ENCODE measurements at places on chromosomes 3 and 15. TPM values are rescaled to one million over a fixed set of nuclear protein-coding genes. Genes with fewer than 3 reads are reported as not detected.

- H3K4me3 ChIP-seq: no peak overlapping the region
- no peak overlapping the region for H3K27ac ChIP-seq
Measured at GRCh38 chr3:127787071-127787490, 35.2 kb downstream of the MGLL start.

- no peak overlapping the region for H3K4me3 ChIP-seq
- H3K4me1 ChIP-seq: peaks cover 15% of the 10 kb centered on the region
- no peak overlapping the region for H3K27ac ChIP-seq
- no peaks in the 10 kb centered on the region for H3K36me3 ChIP-seq
- DNase-seq: no peak
Measured at GRCh38 chr3:183180110-183180783, 17.7 kb upstream of the LAMP3 start.

DNA sequence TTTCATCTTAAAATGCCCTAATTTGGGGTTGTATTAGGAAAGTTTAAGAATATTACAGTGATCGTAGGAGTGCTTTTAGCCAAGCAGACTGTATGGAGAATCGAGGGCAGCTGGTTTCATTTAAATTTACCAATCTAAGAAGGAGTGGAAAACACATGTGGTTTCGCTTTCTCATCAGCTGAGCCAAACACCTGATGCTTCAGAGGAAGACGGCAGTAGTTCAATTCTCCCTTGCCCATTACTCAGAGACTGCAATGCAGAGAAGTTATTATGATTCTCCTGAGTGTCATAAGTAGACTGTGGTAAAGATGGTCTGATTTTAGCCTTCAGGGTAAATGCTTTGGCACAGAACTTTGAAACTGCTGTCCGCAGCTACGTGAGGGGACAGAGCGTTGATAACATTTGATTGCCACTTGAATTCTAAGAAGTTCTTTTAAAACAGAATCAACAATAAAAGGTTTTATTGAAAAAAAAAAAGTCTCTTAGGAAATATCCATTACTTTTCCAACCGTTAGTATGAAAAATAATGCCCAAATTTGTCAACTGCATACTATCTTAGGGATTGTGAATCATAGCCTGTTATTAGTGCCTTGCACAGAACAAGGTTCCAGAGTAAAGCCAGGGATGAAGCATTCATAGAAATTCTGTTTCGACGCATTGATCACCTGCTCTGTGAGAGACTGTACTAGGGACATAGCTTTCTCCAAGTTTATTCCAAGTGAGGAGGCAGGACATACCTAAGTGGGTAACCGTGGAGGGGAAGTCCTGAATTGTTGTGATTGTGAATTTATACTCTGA lies 25.6 kb downstream of the LYSMD4 start:
- peak overlapping the region; percentile 10 for H3K27ac ChIP-seq
- peaks cover 28% of the 10 kb centered on the region for H3K4me1 ChIP-seq
- no peak overlapping the region for H3K4me3 ChIP-seq

DNA sequence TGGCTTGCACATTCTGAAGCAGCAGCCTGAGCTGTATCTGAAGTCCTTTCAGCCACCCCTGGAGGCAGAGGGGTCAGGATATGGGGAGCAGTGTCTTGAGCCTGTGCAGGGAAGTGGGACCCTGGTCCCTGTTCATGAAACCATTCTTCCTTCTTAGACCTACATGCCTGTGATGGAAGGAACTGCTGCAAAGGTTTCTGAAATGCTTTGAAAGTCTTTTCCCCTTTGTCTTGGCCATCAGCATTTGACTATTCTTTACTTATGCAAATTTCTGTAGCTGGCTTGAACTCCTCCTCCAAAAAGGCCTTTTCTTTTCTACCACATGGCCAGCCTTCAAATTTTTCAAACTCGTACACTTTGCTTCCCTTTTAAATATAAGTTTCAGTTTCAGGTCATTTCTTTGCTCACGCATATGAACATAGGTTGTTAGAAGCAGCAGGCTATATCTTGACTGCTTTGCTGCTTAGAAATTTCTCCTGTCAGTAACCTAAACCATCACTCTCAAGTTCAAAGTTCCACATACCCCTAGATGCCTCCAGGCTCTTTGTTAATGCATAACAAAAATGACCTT lies 62.3 kb downstream of the GALK2 start:
- no peak overlapping the region for H3K27ac ChIP-seq
- peaks cover 21% of the 10 kb centered on the region for H3K4me1 ChIP-seq
- peaks cover 46% of the 10 kb centered on the region for H3K36me3 ChIP-seq
- no peaks in the 10 kb centered on the region for H3K27me3 ChIP-seq

DNA sequence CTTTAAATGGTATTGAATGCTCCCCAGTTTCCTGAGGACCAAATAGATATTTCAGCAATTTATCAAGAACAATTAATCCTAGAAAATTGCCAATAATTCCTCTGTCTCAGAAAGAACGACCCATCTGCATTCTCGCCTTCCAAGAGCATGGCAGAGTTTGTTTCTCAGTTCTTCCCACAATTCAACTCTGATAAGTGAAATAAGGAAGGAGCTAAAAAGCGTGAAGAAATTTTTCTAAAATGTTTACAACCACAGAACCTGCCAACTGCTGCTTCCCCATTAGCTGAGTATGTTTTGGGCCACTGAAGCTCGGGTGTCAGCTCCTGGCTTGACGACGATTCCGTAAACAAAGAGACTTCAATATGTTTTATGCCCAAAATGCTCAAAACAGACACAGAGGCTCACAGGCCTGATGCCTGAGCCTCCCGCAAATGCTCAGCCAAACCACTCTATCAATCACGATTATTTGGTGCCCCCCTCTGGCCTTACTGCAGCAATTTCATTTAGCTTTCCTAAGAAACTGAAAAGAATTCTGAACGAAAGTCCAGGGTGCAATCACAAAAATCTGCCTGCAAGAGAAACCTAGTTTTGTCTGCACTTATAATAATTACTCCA lies 259.2 kb upstream of the CCDC54 start:
- DNase-seq: no peak
- no peak overlapping the region for H3K27ac ChIP-seq
- H3K4me1 ChIP-seq: peaks cover 12% of the 10 kb centered on the region
- no peak overlapping the region for H3K4me3 ChIP-seq
- H3K36me3 ChIP-seq: no peaks in the 10 kb centered on the region

DNA sequence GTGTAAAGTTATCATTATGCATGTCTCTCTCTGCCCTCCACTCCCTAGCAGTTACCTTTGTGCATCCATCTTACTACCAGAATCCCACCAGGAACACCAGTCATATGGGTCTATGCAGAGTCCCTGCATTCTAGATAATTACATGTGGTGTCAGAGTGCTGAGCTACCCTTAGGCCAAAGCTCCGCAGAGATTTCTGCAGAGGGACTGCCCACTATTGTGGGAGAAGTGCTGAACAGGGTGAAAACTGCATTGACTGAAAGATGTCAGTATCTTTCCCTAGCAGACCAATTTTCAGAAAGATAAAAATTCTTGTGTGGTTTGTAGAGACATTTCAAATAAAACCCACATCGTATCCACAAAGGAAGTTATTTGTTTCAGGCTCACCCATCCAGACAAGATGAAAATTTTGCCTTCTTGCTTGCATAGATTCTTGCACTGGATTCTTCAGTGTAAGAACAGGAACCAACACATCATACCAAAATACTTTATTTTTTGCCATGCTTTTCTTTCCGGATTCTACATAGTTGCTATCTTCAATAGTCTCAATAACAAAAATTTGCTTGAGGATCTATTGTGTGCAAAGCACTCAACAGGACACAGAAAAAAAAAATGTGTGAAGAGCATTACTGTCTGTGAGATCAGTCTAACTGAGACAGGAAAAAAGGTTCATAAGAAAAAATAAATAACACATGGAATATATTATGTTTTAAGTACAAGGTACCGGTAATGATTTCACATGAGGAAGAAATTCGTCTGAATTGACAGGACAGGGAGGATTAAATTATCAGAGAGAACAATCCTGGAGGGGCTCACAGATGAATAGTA lies 32.0 kb upstream of the CCDC80 start:
- no peaks in the 10 kb centered on the region for H3K36me3 ChIP-seq
- no peak overlapping the region for H3K4me3 ChIP-seq
- DNase-seq: no peak
- H3K27me3 ChIP-seq: peaks cover 23% of the 10 kb centered on the region
- peak overlapping the region; percentile 15 for H3K27ac ChIP-seq

DNA sequence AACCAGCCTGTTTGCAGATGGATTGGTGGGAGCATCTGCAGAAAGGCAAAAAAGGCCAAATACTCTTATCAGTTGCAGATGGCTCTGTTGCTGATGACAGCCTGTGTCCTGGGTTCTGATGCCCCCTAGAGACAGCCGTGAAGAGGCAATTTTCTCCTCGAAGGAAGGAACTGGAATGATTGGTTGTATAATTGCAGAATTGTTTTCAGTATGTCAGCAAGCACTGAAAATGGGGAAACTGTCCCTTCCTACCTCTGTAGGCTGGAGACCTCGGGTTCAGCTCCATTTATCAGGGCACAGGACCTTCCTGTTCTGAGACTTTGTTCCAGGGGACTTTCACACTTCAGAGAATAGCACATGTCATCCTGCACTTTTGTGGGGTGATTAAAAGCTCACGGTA lies 103.0 kb downstream of the PGPEP1L start:
- no peak overlapping the region for H3K4me3 ChIP-seq
- peak overlapping the region; percentile 24 for H3K27ac ChIP-seq
- H3K27me3 ChIP-seq: no peaks in the 10 kb centered on the region
- DNase-seq: no peak

- H3K27ac ChIP-seq: no peak overlapping the region
- no peak overlapping the region for H3K4me3 ChIP-seq
- no peak for DNase-seq
- H3K36me3 ChIP-seq: no peaks in the 10 kb centered on the region
- H3K4me1 ChIP-seq: no peaks in the 10 kb centered on the region
Measured at GRCh38 chr15:57780471-57780870, 74.0 kb downstream of the POLR2M start.

GRCh38 chr15:78974272-78974918 lies 29.5 kb upstream of the CTSH start:
- peaks cover 30% of the 10 kb centered on the region for H3K4me1 ChIP-seq
- H3K27me3 ChIP-seq: no peaks in the 10 kb centered on the region
- H3K4me3 ChIP-seq: no peak overlapping the region
- DNase-seq: no peak
- no peaks in the 10 kb centered on the region for H3K36me3 ChIP-seq

DNA sequence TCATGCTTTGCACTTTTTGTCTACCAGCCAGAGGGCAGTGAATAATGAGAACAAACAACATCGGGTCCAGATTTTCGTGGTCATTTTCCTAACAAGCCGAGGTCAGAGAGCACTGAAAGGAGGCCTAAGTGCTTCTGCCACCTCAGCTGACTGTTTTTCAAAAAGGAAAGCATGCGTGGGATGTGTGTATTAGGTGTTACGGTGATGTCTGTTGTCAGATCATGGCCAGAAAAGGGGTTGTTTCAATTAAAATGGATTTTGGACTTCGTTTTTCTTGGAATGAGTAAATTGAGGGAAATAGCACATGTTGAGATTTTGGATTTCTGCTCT lies 99.5 kb downstream of the APBA2 start:
- no peak overlapping the region for H3K27ac ChIP-seq
- no peaks in the 10 kb centered on the region for H3K36me3 ChIP-seq
- H3K27me3 ChIP-seq: no peaks in the 10 kb centered on the region
- H3K4me1 ChIP-seq: no peaks in the 10 kb centered on the region
- no peak for DNase-seq

GRCh38 chr3:4829031-4829394 lies 150.2 kb upstream of the BHLHE40 start:
- peaks cover 90% of the 10 kb centered on the region for H3K4me1 ChIP-seq
- no peaks in the 10 kb centered on the region for H3K27me3 ChIP-seq
- no peak for DNase-seq
- no peak overlapping the region for H3K27ac ChIP-seq

DNA sequence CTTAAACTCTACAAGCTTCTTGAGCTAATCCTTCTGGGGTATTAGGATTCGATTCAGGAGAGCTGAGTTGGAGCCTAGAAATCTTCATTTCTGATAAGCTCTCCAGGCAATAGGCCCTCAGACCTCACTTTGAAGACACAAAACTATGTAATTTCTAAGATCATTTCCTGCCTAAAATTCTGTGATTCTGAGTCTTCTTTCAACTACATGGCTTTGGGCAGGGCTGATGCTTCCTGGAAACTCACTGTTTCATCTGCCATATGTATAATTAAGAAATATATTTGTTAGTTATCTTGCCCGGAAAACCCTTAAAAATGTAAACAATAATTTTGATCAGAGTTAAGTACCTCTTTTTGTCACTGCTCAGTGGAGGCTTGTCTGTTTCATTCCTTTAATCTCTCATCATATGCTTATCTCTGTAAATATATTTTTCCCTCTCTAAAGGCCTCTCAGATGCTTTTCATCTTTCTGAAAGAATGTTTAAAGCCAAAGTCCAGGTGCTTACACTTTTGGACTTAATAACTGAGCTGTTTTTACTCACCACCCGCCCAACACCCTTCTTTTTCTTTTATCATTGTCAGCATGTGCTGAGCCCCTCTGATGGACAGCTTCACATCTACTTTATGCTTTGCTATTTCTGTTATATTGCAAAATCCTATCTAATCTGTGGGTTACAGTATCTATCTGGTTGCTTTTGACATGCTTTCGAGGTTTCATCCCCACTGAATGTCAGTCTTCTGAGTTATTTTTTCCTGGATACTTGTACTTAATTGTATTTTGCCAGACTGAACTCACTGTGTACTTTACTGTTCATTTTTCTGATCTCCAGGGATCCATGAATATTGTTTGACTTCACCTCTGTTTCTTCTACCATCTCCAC lies 38.2 kb downstream of the FILIP1L start:
- DNase-seq: no peak
- H3K4me3 ChIP-seq: no peak overlapping the region
- peaks cover 33% of the 10 kb centered on the region for H3K4me1 ChIP-seq
- H3K27me3 ChIP-seq: no peaks in the 10 kb centered on the region
- no peak overlapping the region for H3K27ac ChIP-seq

DNA sequence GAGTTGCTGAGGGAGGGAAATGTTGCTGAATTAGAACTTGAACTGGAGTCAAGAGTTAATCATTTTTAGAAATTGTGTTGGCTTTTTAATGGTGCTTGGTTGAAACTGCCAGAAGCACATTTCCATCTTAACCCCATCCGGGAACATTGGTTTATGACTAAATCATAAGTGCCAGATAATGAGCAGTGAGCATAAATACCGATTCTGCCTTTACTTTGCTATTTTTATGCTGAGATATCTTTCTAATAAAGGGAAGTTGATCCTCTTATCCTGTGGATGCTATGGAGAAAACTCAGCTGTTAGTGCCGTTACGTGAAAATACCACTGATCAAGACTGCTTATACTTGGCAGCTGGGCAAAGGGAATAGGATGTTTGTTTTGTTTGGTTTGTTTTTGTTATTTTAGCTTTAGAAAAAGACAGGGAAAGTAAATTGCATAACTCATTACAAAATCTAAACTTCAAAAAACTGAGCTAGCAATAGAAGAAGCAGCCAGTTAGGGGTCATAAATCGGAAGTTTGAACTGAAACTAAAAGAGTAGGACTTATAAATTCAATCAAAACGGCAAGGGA lies 813.1 kb downstream of the NAALADL2 start:
- H3K27me3 ChIP-seq: no peaks in the 10 kb centered on the region
- no peaks in the 10 kb centered on the region for H3K36me3 ChIP-seq
- no peak overlapping the region for H3K27ac ChIP-seq
- no peak overlapping the region for H3K4me3 ChIP-seq
- no peak for DNase-seq
- no peaks in the 10 kb centered on the region for H3K4me1 ChIP-seq

NCKIPSD gene
- 5.2 TPM for polyA plus RNA-seq

MINAR1 gene
- not detected for polyA plus RNA-seq

NANOGP8 gene
- polyA plus RNA-seq: not detected

KCNH8 gene
- 4.7 TPM for polyA plus RNA-seq

NIPA2 gene
- polyA plus RNA-seq: 101 TPM

TGM5 gene
- polyA plus RNA-seq: not detected

Measured in naive B cell (primary cell).